ENCODE measurements at places on chromosomes 3 and 15.

DNA sequence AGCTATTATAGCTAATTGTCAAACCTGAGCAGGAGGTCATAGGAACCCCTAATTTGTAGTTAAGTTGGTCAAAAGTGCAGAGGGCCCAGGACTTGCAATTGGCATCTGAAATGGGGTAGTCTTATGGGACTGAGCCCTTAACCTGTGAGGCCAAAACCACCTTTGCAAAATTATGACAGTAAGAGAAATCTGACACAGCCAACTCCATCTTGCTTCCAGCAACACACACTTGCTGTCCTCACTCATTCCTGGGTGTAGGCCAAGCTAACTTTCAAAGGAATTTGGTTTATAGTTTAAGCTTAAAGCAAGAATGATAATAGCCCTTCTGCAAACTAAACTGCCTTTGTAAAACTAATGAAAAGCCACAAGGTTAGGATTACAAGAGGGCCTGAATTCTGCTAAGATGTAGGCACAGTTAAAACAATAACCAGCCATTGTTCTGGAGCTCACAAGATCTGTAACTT lies 57.6 kb upstream of the FRMD4B start:
- DNase-seq: no peak

DNA sequence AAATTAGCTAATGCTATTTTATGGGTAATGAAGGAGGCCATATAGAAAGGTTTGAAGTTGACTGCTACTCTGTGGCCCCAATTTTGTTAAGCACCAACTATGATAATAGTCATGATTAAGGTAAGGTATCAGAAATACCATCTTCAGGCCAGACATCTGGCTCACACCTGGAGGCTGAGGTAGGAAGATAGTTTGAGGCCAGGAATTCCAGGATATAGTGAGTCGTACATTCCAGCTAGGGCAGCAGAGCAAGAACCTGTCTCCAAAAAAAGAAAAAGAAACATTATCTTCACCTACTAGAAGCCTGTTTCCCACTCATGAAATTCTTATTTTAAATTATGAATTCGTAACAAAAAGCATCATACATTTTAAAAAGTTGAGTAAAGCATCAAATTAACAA lies 64.4 kb downstream of the LRRC28 start:
- DNase-seq: no peak

- DNase-seq: no peak
Observed at GRCh38 chr3:150083655-150084042, 113.0 kb upstream of the PFN2 start.

GRCh38 chr3:39080026-39080425 lies 27.4 kb downstream of the GORASP1 start:
- no peak for DNase-seq

DNA sequence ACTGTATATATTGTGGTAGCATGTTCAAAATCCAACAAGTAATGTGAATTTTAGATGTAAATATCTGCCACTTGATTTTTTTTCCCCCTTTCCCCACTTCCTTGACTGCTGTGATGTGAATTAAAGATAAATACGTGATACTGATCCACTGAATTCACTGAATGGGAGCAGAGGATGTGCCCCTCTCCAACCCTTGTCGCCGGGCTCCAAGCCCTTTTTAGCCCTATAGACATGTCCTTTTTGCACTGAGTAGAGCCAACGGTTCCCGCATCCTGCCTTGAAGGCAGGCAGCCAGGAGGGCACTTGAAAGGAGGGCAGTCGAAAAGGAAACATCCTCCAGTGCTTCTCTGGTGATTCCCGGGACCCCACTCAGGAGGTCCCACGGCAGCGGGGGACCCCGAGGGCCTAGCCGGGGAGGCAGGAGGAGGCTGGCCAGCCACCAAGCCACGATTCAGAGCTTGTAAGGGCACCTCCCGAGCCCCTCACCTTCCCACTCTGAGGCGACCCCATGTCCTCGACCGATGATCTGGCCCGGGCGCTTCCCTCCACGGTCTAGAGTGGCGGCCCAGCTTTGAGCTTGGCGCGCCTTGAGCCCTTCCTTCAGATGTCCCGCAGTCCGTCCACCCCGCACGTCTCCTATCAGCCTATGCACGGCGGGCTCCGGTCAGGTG lies 901 bp upstream of the MANF start:
- DNase-seq: no peak

DNA sequence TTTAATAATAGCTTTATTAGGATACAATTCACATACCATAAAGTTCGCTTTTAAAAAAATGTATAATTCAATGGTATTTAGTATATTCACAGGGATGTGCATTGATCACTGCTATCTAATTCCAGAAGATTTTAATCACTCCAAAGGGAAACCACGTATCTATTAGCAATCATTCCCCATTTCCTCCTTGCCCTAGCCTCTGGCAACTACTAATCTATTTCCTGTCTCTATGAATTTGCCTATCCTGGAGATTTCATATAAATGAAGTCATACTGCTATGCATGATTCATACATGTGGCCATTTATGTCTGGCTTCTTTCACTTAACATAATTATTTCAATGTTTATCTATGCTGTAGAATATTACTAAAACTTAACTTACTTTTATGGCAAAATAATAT lies 32.0 kb upstream of the CASR start:
- DNase-seq: no peak

DNA sequence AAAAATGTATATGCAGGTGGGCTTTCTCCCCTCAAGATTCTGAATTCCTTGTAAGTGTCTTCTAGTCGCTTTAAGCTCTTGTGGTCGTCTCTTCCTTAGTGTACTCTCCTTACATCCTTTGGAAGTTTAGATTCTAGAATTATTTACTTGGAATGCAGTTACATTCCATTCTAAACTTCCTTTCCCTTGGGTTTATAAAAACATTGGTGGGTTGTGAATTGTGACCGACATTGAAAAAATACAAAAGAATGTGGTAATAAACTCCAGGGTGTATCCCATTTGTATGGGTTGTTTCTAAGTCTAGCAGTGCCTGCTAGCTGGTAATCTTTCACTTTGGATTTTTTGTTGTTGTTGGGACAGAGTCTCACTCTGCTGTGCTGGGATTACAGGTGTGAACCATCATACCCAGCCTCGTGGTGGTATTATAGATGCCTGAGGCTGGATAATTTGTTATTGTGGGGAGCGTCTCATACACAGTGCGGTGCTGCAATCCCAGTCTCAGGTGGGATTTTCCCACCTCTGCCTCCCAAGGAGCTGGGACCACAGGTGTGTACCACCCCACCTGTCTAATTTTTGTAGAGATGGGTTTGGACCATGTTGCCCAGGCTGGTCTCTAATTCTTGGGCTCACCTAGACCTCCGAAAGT lies 9.1 kb downstream of the CHD2 start:
- no peak for DNase-seq

- DNase-seq: peak; percentile 67
Observed at GRCh38 chr3:14508966-14509795, 31.0 kb downstream of the GRIP2 start.

GRCh38 chr15:59039225-59039624 lies 51.8 kb downstream of the RNF111 start:
- no peak for DNase-seq

DNA sequence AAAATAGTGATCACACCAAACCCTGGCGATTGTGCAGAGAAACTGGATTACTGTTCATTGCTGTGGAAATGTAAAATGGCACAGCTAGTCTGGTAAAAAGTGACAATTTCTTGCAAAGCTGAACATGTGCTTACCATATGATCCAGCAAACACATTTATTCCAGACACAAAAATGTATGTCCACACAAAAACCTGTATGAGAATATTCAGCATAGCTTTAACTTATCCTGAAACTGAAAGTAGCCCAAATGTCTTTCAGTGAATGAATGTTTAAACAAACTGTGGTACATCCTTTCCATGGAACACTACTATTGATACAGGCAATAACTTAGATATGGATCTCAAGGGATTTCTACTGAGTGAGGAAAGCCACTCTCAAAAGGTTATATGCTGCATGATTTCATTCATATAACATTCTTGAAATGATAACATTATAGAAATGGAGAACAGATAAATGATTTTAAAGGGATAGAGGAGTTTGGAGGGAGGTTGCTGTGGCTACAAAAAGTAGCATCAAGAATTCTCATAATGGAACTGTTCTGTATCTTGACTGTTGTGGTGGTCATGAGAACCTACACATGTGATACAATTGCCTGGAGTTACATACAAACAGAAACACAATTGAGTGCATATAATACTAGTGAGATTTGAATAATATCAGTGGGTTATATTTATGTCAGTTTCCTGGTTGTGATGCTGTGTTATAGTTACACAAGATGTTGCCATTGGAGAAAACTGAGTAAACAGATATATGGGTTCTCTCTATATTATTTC lies 70.7 kb upstream of the DPH6 start:
- no peak for DNase-seq

- DNase-seq: no peak
Observed at GRCh38 chr3:18586076-18586475, 160.9 kb upstream of the SATB1 start.

DNA sequence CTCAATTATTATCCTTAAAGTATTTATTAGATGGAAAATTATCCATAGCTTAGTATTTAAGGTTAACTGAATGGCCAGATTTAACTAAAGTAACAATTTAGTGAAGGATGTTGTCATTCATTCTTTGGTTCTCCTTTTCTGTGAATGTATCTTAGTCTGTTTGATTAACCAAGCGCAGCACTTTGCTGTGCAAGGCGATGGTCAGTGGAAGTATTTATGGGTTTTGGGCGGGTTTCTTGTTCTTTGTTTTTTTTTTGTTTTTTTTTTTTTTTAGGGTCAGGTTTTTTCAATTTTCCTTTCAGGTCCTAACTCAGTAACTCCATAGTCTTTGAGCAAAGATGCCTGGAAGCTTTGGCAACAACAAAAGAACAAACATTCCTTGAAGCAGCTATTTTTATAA lies 328.8 kb downstream of the PTPRG start:
- no peak for DNase-seq

DNA sequence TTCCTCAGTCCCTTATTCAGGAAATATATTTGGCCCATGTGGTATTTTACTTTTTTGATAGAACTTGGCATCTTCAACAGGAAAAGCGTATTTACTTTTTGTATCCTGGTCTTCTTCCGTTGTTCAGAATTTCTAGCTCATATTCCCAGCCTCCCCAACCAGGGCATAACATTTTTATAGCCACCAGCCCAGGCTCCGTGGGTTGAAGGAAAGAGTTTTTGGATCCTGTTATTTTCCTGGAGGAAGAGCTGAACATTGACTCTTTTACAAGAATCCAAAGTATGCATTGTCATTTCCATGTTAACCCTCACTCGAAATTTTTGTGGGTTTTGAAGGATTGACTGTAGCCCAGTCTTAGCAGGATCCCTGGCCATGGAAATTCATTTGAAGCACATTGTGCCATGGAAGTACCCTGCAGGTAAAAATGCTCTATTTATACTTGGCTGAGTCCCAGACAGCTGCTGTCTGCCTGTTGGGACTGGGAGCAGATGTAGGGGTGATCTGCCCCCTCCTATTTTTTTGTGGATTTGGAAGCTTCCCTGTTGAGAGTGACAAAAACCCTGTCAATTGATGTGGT lies 98.8 kb downstream of the AKAP13 start:
- DNase-seq: no peak

DNA sequence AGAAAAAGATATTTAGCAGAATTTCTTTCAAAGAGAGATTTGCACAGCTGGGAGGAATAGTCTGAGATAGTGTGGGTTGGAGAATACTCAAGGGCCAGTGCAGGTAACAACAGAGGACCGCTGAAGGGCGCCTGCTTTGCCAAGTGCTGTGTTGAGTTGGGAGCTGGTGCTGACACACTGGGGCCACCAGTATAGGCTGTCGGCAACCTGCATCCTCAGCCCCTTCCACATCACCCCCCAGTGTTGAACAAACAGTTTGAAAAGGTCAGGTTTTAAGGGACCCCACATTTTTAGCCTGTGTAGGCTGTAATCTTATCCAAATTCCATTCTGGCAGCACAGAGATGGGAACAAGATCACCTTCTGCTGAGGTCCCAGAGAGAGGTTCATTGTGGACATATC lies 96.6 kb downstream of the ABHD5 start:
- DNase-seq: no peak

DNA sequence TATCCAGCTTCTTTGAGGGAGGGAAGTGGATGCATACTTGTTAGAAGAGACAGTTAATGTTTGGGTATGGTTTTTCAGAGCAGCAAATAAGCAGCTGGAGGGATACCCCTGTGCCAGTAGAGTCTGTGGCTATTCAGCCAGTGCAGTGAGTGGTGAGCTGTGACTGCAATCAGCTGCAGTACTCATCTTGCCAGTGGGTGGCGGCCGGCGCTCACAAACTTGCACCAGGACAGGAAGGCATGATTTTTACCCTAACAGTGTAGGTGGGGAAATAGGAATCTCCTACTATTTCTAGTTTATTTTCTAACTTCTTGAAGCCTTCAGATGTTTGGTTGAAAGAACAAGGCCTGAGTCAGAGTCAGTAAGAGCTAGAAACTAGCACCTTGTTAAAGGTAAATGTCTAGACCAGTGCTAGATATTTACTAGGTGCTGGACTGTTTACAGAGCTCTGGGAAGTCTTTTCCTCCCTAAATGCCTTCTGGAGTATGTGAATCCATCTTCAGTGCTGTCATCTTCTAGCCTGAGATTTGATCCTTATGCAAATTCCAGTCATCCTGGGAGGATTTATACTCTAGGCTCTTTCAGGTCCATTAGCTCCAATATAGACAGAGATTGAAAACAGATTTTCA lies 23.6 kb downstream of the TIMP4 start:
- peak; percentile 7 for DNase-seq

DNA sequence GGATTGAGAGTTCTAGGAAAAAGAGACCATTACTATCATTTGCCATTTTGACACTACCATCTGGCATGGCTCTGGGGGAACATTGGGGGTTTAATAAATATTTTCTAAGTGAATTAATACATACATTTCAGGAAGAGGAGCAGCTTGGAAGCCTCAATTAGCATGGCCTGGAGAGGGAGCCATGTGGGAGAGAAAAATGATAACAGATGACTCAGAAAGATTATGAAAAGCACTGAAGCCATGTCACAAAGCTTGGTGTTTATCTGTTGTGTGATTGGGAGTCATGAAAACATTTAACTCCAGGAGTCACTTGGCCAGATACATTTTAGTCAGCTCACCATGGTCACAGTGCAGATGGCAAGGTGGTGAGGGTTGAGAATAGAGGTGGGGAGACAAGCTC lies 121.0 kb downstream of the SSR3 start:
- no peak for DNase-seq

GRCh38 chr3:119870512-119870911 lies 88.6 kb downstream of the NR1I2 start:
- no peak for DNase-seq

DNA sequence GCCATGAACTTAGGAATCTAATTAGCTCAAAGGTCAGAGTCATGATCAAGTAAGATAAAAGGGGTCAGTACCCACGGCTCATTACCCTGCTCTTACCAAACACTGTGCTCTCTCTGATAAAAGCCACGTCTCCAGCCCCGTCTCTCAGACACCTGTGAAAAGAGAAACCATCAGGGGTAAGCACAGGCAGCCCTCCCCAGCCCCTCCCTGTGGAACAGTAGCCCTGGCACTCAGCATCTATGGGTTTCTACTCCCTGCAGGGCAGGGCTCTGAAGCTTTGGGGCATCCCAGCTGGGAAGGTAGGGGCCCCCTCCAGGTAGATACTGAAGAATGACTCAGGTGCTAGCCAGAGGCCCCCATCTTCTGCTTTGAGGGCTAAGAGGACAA lies 10.5 kb downstream of the LTF start:
- DNase-seq: no peak

- no peak for DNase-seq
Observed at GRCh38 chr3:150399060-150399459, 9.0 kb upstream of the TSC22D2 start.

Data from activated CD4-positive, CD25-positive, alpha-beta regulatory T cell (primary cell).